Stimulated activated CD4-positive, alpha-beta T cell treated with anti-CD3 and anti-CD28 coated beads, Interleukin-4, amount 100 ng/mL, for 4 hours (primary cell): ENCODE measurements at places on chromosomes 5 and 9.

- no peak for DNase-seq
These were observed 68.6 kb upstream of the NFIL3 start for GRCh38 chr9:91492237-91492636.

GRCh38 chr5:55410845-55411244 lies 103.1 kb downstream of the MTREX start:
- no peak for DNase-seq

- no peak for DNase-seq
These were observed 18.8 kb downstream of the DBH start for GRCh38 chr9:133654736-133655657.

DNA sequence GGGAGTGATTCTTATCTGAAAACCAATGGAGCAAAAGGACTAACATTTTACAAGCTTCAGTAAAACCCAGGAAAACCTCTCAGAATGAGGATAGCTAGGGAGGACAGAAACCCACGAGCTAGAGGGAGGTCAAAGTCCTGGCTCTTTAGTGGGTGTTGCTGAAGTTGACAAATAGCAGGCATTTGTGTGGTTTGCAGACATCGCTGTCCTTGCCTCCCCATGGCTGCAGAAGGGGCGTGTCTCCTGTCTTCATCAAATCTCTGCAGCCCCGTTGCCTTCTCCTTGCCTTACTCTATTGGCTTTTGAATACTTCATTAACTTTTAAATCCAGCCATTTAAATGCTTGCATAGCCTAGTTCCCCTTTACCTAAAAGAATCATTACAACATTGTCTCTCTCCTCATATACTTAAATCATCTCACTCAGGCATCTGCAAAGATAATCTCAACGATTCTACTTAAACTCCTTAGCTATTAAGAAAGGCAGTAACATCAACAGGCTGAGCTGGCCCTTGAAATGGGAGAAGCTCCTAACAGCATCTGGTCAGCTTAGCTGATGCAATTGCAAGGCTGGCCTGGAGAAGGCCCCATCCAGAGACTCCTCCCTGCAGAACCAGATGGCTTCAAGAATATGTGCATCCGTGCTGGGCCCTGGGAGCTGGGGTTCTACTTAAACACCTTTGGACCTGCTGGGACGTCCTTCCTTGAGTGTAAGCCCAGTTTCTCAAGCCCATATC lies 152.8 kb upstream of the TAS2R1 start:
- DNase-seq, result no peak

DNA sequence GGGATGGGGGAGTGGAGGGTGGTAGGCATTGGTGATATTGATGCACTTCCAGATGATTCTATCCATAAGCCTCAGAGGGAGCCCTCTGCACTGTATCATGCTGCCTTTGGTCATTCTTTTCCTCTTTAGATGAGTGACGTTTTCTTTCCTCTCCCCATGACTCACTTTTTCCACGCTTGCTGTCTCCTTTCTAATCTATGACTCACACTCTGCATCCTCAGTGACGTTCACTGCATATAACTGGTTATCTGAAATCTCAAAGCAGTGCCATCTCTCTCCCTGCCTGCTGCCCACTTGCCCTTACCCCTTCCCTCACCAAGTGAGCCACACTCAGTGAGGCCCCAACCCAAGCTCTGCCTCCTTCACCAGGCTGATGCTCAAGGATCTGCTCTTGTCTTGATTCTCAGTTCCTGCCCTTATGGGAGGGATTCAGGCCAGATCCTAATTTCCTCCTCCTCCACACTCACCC lies 31.6 kb downstream of the PTGS1 start:
- DNase-seq, result peak; percentile 29

GRCh38 chr9:91837981-91838731 lies 111.9 kb downstream of the ROR2 start:
- DNase-seq, result no peak

GRCh38 chr9:98665501-98665900 lies 43.2 kb downstream of the GABBR2 start:
- no peak for DNase-seq

DNA sequence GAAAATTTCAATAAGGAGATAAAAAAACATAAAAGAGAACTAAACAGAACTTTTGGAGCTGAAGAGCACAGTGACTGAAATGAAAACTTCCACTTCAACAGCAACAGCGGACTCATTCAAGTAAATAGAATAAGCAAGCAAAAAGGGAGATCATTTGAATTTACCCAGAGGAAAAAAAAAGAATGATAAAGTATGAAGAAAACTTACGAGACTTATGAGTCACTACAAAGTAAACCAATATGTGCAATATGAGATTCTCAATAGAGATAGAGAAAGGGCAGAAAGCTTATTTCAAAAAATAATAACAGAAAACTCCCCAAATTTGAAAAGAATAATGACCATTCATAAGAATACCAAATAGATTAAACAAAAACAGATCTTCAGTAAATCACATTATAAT lies 1605.7 kb upstream of the CDH6 start:
- no peak for DNase-seq

DNA sequence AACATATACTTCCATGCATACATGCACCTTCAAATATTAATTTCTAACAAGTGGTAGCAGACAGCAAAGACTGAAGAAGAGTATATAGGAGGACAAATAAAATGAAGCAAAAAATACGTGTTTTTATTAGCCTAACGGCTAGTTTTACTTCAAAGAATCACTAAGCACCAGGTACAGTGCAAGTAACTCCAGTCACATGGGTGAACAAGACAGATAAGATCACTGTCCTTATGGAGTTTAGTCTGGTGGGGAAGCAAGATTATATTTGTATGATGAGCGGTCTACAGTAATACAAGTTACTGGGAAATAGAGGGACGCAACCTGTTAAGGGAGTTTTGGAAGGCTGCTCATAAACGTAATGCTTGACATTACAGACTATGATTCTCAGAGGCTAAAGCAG lies 16.0 kb downstream of the FBXW2 start:
- DNase-seq, result no peak

GRCh38 chr5:87121304-87122150 lies 146.2 kb upstream of the RASA1 start:
- DNase-seq, result peak; percentile 45

GRCh38 chr5:167294882-167295680 lies 996.4 kb upstream of the WWC1 start:
- no peak for DNase-seq

DNA sequence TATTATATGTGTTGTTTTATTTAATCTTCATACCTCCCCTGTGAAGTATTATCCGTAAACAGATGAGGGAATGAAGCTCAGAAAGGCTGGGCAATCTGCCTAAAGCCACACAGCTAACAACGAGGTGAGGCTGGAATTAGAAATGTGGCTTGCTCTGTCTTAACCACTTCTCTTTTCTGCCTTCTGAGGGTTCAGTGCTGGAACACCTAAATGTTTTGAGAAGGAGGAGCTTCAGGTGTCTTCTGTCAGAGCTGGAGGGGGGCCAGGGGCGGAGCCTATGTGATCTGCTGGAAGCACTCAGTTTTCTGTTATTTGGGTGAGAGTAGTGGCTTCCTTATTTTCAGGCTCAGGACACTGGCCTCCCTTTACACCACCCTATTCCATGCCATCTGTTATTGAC lies 35.0 kb upstream of the ARAP3 start:
- no peak for DNase-seq

DNA sequence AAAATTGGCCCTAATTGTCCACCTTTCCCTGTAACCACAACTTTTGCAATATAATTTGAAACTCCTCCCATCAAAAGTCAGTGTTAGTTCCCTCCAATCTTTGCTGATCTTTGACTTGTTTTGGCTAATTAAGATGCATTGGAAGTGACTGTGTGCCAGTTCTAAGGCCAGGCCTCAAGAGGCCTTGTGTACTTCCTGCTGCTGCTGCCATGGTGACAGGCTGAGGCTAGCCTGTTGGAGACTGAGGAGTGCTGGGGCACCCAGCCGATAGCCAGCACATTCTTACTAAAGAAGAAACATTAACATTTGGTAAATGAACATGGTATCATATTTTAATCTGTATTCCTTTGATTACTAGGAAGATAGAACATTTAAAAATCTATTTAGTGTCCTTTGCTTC lies 86.5 kb downstream of the SREK1 start:
- no peak for DNase-seq

DNA sequence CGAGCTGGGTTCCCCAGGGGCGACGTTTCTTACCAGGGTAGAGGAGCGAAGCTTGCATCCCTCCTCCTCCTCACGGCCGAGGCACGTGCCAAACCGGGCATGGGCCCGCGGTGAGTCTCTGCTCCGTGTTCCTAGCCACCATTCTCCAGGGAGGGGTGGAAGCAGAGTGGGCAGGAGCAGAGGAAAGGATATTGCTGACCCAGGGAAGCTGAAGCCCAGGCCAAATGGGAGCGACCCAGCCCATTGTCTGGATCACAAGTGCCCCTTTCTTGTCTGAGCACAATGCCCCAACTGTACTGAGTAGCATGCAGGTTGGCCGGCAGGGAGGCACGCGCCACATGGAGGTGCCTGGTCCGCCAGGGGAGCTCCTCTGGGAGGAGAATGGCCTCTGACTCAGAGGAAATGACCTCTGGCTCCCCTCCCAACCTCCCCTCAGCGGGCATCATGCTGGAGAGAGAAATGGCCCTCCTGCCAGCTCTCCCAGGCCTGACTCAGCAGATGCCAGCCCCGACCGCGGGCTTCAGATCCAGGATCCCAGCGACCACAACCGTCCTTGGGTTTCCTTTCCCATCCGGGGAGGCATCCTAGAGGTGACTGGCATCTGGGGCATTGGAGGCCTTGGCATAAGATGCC lies 1.1 kb downstream of the PRR7 start:
- DNase-seq, result no peak

GRCh38 chr5:157253547-157253946 lies 12.4 kb upstream of the CYFIP2 start:
- no peak for DNase-seq

DNA sequence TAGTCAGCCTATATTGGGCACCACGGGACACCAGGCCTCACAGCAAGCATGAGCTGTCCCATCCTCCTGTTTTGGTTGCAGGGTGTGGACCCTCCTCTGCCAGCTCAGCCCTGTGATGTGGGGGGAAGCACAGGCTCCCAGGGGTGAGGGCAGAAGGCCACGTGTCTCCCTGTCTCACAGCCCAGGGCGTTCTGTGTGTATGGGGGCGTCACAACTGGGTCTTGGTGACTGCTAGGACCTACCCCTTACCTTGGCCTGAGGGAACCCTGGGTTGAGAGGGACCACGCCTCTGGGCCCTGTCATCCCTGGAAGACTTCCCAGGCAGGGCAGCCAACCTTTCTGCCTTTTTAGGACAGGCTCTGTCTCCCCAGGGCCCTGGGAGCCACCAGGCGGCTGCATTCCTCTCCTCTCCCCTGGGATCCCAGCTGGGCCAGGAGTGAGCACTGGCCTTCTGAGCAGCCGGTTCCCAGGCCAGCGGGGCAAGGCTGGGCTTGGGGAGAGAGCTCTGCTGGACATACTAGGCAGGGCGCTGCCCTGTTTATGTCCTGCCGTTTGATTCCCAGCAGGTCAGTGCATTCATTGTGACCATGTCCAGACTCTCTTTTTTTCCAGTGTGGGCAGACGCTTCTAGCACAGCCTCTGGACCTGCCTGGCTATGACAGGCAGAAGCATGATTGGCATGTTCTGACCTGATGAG lies 97.4 kb downstream of the DAB2IP start:
- no peak for DNase-seq

- no peak for DNase-seq
These were observed 517.0 kb downstream of the CCDC171 start for GRCh38 chr9:16069671-16070454.

- DNase-seq, result no peak
These were observed 8.3 kb downstream of the RGS14 start for GRCh38 chr5:177365845-177366527.

DNA sequence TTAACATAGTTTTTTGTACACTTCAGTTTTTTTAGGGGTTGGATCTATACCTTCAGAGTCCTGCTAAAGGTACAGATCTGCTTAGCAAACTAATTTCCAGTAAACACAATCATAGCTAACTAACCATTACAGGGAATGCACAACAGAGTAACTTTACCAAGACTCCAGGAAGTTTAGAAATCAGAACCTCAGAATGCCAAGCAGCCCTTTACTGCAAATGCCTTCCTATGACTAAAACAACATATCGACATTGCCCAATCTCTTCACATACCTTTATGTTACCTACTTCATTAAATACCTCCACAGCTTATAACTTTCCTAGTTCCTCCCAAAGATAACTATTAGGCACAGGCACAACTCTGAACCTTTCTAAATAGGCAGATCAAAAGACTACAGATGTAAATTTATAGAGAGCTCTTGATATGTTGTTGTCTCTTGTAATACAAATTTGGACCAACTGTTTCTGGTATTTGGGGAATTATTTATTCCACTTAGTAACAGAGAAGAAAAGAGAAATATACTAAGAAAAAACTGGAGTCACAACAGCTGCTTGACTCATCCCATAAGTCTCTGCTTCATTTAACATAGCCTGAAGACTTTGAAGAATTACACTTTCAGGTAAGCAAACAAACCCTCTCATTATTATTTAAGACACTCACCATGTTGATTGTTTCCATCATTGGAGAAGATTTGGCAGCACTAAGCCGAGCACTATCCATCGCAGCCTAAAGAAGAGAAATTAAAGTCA lies 46.0 kb upstream of the OR2K2 start:
- no peak for DNase-seq

GRCh38 chr9:116905171-116905588 lies 218.1 kb downstream of the TRIM32 start:
- DNase-seq, result no peak

GRCh38 chr9:38039907-38040682 lies 28.9 kb downstream of the SHB start:
- DNase-seq, result no peak

- DNase-seq, result no peak
These were observed 250.4 kb downstream of the RFK start for GRCh38 chr9:76143834-76144233.

GRCh38 chr5:113776832-113777525 lies 263.5 kb downstream of the YTHDC2 start:
- no peak for DNase-seq

- DNase-seq, result no peak
These were observed 478.1 kb upstream of the SMC2 start for GRCh38 chr9:103615994-103616393.

DNA sequence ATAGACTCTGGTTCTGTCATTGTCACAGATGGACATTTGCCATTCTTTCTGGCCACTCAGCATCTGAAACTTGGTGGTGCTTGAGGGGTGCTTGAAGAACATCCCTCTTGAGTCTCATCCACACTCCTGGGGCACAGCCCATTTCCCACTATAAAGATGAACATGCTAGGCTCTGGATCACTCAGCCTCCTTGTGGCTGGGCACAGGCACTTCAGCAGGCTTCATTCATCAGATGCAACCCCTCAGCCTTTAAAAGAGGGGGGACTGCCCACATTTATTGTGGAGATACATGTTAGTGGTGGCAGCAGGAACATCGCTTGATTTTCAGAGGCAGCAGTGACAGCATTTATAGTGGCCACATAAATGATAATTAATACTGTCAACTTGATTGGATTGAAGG lies 124.7 kb upstream of the NIPBL start:
- DNase-seq, result no peak

GRCh38 chr5:55344392-55344992 lies 36.7 kb downstream of the MTREX start:
- peak; percentile 47 for DNase-seq
